Retinal pigment epithelial cell (primary cell): ENCODE measurements at places on chromosomes 7 and 10.

DNA sequence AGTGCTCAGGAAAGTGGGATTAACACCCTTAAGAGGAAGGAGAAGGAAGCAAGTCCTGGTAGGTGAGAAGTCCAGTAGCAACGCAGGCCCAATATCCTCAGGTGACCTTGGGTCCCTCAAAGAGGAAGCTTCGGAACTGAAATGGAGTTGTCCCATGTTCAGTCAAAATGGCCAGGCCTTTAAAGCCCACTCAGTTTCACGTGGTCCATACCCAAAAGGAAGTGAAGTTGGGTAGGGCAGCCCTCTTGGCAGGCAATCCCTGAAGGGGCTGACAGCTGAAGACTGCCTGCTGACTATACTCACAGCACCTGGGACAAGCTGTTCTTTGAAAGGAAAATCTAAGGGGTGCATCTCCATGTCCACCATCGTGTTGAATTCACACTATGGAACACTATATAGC, 3.0 kb downstream of the GSAP start:
- DNase-seq = no peak

- no peak for DNase-seq
These were observed 123.4 kb downstream of the REEP3 start for GRCh38 chr10:63644418-63645142.

DNA sequence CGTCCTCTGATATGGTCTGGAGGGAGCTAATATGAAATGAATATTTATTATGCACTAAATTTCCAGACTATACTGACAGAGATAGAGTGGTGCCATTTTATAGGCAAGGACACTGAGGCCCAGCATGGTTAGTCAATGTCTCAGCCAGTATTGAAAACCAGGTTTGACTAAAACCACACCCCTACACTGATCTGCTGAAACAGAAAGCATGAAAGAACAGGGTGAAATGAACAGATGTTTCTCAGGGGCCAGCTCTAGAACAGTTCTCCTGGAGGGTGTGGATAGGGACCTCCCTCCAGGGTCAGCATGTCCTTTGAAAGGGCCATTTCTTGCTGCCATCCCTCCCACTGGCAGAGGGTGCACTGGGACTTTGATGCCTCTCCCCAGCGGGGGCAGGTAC, 700.5 kb downstream of the GRID1 start:
- no peak for DNase-seq

DNA sequence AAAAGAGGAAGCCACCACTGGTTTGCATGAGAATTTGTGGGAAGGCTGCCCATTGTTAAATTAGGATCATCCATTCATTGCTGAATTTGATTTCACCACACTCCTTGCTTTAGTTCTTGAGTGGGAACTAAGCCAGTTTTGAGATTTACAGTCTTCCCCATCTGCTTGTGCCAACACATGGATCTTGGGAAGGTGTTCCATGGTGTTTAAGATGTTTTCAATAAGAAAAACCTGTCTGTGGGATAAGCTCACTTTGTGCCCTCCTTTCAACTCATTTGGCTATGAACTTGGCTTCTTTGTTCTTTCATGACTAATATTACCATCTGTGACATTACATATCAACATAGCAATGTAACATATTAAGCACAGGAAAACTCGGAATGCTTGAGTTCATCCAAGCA, 73.2 kb downstream of the INHBA start:
- no peak for DNase-seq

DNA sequence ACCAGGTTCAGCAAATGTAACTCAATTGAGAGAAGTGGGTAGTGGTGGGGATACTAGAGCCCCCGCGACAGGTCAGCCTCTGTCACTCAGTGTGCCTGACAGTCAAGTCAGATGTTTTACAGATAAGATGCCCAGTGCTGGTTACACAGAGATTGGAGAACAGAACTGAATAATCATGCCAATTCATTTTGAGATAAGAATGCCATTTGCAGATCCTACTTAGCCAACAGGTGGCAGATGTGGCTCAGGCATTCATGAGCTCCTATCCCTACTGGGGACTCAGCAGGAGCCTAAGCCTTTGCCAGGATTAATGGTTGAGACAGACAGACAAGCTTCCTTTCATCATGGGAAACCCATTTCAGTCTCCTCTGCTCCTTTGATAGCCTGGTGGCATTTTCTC, 137.8 kb downstream of the MAPK8 start:
- DNase-seq = no peak

- no peak for DNase-seq
These were observed 2.0 kb upstream of the IL2RA start for GRCh38 chr10:6064119-6064518.

DNA sequence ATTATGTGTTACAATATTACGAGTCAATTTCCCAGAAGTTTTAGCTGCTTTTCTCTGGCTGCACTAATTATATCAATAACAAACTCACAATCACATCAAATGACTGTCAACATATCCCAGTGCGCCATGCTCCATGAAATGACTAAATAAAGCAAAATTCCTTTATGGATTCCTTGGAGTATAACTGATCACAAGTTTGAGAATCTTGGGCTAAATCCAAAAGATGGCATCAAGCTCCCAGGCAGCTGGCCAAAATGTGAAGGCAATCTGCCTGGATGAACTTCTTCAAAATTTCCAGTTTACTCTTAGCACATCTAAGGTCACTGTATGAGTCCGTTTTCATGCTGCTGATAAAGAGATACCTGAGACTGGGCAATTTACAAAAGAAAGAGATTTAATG, 210.8 kb downstream of the CCSER2 start:
- DNase-seq = no peak

DNA sequence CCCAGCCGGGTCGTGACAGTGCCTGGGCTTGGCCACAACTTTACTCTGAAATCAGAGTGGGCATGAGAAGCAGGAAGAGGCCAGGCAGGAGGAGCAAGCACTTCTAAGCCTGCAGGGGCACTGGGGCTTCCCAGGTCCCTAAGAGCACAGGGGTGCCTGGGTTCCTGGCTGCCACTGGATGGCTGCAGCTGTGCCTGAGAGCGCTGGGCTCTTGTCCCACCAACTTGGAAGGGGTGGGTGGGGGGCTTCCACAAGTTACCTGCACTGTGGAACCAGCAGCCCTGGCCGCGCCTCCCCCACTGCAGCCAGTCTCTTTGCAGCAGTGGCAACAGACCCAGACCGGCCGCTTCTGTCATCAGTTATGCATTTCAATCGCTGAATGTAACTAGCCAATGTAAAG, 434.7 kb upstream of the GRM3 start:
- DNase-seq = no peak

- no peak for DNase-seq
These were observed 377.4 kb upstream of the PODXL start for GRCh38 chr7:131933751-131934289.

DNA sequence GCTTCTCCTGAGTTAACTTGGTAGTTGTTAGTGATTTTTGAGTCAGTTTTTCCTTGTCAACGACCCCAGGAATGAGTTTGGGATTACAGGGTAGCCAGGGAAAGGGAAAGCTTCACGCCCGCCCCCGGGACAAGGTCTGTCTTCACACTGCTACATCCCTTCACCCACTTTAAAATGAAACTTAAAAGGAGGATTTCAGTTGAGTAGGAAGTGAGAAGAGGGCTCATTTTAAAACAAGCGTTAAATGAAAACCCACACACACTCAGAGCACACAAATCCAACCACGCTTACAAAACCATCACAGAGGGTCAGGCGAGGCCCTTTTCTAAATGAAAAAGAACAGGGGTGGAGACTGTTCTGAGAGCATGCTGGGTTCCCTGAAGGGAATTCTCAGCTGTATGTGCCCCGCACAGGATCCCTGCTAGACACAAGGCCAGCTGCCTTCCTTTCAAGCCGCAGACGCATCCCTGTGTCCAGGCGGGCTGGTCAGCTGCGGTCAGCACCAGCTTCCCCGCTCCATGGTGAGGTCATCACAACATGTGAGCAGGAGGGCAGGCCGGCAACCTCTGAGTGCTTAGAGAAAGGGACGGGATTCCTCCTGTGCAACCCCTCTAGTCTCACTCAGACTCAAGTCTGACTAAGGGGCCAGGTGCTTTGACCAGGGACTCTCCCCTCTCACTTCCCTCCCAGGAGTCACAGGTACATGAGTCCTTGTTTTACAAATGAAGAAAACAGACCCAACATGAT, 111.8 kb downstream of the EGFR start:
- no peak for DNase-seq

DNA sequence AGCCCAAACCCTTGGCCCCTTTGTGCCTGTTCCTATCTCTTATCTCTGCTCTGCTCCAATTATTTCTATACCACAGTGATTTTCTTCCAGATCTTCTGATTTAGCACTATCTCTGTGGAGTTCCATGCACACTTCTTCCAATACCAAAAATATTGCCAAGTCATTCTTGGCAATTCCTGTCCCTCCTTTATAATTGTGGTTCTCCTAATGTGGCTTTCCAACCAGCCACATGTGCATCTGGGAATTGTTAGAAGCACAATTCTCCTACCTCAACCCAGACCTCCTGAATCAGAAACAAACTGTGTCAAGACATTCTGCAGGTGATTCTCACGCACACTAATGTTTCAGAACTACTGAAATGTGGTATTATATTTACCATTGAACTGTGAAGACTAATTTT, 447.8 kb upstream of the IGFBP3 start:
- no peak for DNase-seq

DNA sequence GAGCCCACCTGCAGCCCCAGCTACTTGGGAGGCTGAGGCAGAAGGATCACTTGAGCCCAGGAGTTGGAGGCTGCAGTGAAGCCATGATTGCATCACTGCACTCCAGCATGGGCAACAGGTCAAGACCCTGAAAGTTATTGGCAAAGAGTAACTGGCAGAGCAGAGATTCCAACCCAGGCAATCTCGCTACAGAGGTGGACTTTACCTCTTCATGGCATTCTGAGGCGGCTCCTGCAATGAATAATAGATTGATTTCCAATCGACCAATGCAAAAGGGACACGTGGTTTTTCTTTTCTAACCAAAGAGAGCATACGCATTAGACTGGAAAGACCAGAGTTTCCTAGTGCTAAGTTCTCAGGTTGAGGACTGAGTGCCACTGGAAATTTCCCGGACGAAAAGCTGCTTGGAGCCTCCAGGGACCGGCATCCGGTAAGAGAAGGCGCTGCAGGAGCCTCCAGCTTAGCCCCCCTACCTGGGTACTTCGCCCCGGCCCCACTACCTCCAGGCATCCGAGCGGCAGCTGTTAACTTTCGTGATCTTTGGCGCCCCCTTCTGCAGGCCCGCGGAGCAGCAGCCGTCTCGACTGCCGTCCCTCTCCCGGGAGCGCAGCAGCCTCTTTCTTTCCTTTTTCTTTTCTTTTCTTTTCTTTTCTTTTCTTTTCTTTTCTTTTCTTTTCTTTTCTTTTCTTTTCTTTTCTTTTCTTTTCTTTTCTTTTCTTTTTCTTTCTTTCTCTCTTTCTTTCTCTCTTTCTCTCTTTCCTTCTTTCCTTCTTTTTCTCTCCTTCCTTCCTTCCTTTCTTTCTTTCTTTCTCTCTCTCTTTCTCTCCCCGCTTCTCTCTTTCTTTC, 4.1 kb downstream of the MBLAC1 start:
- no peak for DNase-seq

DNA sequence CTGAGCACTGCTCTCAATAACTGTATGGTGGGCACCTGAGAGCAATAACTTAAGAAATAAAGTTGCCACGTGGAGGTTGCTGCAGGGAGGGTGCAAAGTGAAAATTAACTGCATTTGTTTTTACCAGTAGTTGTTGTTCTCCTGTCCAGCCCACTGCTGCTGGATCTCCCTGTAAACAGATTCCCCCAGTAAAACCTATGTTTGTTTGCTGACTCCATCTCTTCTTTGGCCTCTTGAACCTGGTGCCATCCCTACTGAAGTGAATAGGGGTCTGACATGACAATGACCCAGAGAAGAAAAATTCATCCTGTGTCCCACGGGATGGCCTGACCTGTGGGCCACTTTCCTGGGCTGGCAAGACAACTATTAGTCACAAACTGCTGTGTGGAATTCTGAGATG, 1.7 kb downstream of the MBL2 start:
- DNase-seq = no peak
